Renal cortex interstitium (tissue), 15 donors: ENCODE measurements at places on chromosomes 11 and 22. TPM values are rescaled to one million over a fixed set of nuclear protein-coding genes. Genes with fewer than 3 reads are reported as not detected.

DNA sequence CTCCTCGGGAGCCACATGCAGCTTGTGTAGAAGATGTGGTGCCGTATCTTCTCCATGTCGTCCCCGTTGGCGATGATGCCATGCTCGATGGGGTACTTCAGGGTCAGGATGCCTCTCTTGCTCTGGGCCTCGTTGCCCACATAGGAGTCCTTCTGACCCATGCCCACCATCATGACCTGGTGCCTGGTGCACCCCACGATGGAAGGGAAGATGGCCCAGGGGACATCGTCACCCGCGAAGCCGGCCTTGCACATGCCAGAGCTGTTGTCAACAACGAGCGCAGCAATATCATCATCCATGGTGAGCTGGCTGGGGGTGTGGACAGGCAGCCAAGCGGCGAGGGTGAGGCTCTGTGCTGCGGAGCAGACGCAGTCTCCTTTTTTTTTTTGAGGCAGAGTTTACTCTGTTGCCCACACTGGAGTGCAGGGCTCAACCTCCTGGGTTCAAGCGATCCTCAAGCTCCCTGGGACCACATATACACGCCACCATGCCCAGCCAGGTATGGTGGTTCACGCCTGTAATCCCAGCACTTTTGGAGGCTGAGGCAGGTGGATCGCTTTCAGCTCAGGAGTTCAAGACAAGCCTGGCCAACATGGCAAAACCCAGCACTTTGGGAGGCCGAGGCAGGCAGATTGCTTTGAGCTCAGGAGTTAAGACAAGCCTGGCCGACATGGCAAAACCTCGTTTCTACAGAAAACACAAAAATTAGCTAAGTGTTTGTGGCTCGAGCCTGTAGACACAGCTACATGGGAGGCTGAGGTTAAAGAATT, 17.3 kb upstream of the EP300 start:
- DNase-seq = no peak

DNA sequence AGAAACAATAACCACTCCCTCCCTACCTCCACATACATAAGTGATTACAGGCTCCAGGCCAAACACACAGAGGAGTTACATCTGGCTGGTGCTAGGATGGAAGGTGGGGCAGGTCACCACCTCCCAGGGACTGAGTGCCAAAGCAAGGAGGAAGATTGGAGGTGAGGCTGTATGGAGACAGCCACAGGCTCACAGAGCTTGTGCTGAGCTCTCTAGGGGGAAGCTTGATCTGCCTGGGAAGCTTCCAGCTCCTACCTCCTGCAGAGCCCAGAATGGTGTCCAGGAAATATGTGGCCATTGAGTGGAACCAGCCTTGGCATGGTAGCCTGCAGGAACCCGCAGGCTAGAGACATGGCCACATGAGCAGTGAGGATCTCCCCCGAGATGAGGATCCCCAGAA, 3.6 kb upstream of the MED15 start:
- no peak for DNase-seq

- no peak for DNase-seq
Measured at GRCh38 chr11:12691473-12691872, 17.3 kb downstream of the TEAD1 start.

GRCh38 chr11:78465169-78465942, 47.7 kb upstream of the GAB2 start:
- no peak for DNase-seq

The CHKB gene
- polyA plus RNA-seq = 86.6 TPM

The POU2AF3 gene
- 8.6 TPM for polyA plus RNA-seq

DNA sequence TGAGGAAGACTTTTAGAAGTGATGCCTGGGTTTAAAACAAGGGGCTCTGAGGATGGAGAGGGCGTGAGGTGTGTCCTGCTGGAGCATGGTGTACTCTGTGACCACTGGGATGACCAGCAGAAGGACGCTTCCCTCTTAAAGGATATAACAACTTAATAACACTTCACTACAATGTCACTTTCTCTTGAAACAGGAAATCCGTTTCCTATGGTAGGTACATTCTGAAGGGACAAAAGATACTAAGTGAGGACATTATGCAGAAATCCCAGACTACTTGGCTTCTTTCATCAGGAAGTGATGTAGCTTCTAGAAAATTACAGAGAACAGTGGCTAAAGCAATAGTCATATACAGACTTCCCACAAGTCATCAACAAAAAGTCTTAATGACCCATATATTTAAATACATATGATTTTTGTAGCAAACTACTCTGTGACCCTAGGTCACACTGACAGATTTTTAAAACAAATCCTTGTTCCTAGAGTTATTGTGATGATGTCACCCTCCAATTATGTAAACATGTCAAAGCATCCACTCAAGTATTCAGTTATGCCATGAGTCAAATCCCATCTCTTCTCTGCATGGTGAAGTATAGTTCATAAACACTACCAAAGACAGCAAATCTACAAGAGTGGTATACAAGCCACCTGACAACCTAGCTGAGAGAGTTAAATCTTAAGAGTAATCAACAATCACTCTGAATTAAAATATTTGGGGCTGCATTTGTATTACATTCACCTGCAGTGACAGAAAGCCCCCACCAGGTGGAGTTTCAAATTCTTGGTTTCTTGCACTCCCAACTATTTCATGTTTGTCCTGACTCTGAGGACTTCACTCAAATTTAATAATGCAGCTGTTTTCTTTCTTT, 32.8 kb downstream of the PITPNB start:
- DNase-seq = no peak

- no peak for DNase-seq
Measured at GRCh38 chr11:22405377-22405776, 67.2 kb downstream of the SLC17A6 start.

The FAM227A gene
- 6.7 TPM for polyA plus RNA-seq

- no peak for DNase-seq
Measured at GRCh38 chr11:62552485-62553079, 6.0 kb upstream of the AHNAK start.

- DNase-seq = peak; percentile 52
Measured at GRCh38 chr11:76918941-76919386, 58.2 kb downstream of the ACER3 start.

GRCh38 chr11:1515082-1516060, 28.8 kb upstream of the MOB2 start:
- peak; percentile 35 for DNase-seq

The C11orf87 gene
- polyA plus RNA-seq = 0.22 TPM

The JAM3 gene
- polyA plus RNA-seq = 47.5 TPM

- DNase-seq = no peak
Measured at GRCh38 chr11:66002648-66003225, 434 bp downstream of the BANF1 start.

GRCh38 chr11:44627911-44628729, 62.7 kb downstream of the CD82 start:
- no peak for DNase-seq

DNA sequence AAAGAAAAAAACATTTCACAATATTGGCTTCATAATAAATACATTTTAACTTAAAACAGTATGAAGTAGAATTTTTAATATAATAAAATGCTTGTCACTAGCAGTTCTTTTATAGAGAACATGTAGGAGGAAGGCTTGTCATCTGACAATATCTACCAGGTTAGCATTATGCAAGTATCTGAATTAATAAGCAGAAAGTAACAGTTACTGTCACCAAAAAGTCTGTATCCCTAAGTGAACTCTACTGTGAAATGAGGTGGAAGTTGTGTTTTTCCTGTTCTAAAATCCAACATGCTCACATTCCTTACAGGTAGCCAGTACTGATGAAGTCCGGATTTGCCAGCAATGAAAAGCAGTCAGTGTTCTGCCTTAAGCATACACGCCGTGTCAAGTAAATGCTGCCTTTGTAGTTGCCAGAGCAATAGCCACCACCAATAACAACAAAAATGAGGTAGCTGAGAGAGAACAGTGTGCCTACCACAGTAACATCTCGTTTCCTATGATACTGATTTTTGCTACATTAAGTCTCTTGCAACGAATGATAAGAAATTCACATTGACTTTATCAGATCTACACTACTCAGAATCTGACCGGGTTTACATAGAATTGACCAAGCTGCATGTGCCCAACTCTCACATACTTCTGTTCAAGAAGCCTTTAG, 95.5 kb downstream of the SIK3 start:
- no peak for DNase-seq

GRCh38 chr11:89583580-89583979, 92.4 kb upstream of the NOX4 start:
- DNase-seq = no peak

The OAF gene
- polyA plus RNA-seq = 48.4 TPM

DNA sequence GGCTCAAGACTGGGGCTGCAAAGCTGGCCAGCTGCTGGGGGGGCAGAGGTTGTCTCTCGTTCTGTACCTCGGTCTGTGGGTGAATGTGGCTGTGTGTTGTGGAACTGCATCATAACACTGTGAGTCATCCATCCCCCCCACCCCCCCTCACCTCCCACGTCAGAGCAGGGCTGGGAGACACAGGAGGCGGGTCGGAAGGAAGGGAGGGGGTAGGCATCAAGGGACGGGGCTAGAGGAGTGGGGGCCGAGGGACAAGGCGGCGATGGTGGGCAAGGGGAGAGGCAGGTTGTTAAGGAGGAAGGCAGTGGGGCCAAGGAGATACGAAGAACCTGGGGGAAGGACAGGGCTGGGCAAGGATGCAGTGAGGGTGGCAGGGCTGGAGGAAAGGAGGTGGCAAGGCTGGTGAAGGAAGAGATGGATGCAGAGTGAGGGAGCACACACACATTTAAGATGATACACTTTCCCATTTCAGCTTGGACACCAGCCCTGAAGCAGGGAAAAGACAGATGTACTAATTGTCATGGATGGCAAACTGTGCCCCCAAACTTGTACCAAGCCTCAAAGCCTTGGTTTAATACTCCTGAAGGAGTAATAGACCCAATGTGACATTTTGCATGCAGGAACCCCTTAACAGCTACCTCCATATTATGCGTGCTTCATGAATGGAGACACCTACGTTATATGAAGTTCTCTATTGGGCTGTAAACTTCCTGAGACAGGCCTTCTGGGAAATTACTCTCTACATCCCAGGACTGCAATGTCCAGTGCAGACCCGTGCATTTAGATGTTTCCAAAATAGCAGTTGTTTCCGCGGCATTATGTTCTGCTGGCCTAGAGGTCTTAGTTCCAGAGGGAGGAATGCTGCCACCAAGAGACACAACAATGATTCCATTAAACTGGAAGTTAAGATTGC, at the start of gene YPEL4:
Gene YPEL4, minus strand, starts transcription at position 87 of the 913 bp plus-strand sequence. CDS start 2,805 bp downstream, outside the sequence.
- DNase-seq = no peak

- no peak for DNase-seq
Measured at GRCh38 chr11:79249295-79249993, 191.4 kb downstream of the TENM4 start.

DNA sequence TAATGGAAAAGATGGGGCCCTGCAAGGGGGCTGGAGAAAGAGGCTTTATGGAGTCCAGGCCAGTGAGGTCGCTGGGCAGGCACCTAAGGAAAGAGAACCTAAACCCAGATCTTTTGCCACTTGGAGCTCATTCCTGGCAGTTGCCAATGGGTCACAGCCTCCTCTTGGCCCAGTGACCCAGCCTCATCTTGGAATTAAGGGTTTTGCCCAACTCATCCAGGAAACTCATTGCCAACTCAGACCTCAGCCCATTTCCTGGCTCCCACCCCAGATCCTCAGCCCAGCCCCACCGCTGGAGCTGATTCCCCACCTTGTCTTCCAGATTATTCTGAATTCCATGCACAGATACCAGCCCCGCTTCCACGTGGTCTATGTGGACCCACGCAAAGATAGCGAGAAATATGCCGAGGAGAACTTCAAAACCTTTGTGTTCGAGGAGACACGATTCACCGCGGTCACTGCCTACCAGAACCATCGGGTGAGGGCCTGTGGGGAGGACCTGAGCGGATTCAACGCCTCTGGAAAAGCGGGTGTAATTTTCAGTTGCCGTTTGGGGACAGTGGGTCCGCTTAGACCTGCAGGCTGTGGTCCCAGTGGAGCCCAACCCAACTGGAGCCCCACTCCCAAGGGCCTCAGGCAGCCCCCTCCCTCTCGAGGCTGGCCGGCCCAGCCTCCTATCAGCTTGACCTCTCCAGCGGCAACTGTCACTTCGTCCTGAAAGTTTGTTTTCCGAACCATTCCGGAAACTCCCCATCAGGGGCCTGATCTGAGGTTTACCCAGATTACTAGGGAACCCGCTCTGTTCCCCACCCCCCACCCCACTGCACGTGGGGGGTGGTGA, 4.3 kb downstream of the TBX1 start:
- DNase-seq = no peak

- no peak for DNase-seq
Measured at GRCh38 chr11:119120639-119121007, 757 bp upstream of the HINFP start.

The TSSK2 gene
- not detected for polyA plus RNA-seq

The SPON1 gene
- 70.9 TPM for polyA plus RNA-seq

- no peak for DNase-seq
Measured at GRCh38 chr11:105137286-105137685, 2.3 kb downstream of the CARD18 start.

The GNAZ gene
- 6.8 TPM for polyA plus RNA-seq

GRCh38 chr11:31809857-31810778, 1.0 kb downstream of the PAX6 start:
- DNase-seq = no peak

GRCh38 chr11:68041617-68042218, 2.9 kb downstream of the TCIRG1 start:
- no peak for DNase-seq

DNA sequence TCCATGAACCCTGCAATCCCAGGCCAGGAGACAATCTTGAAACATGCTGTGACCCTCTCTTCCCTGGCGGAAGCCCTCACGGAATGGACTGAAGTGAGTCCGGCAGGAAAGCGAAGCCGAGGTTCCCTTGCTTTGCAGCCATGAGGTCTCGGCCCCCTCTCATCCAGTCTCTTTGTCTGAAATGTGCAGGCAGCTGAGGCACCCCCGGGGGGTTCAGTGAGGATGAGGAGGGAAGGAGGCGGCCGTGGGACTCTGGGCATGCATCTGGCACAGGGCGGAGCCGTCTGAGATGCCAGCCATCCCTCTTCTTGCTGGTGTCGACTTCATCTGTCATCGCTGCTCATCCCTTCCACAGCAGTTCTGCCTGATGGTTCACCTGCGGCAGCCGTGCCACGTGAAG, 1485.7 kb downstream of the BRD1 start:
- DNase-seq = no peak

DNA sequence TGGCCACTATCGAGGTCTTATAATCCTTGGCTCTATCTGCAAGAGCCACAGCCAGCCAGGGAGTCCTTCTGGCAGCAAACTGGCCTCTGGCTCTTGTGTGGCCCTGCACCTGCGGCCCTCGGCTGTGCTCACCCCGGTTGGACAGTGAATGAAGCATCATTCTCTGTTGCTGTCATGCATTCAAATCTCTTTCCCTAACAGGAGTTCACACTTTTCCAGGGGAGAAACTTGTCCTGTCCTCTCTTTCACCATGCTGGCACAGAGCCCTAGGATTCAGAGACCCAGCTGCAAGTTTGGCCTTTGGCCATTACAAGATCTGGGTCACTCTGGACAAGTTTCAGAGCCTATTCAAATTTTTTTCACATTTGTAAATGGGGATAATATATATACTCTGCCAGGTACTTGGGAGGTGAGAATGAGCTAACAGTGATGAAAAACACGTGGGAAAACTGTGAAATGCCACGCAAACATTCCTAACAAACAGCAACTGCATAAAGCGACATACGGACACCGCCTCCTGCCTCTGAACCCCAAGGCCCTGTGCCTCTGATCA, 34.2 kb downstream of the TMEM184B start:
- DNase-seq = no peak
